NCI-H1436 (cell line): ENCODE measurements at places on chromosomes 4 and X.

- DNase-seq: no peak
These were observed 65.5 kb downstream of the MAML3 start for GRCh38 chr4:140088323-140088967.

DNA sequence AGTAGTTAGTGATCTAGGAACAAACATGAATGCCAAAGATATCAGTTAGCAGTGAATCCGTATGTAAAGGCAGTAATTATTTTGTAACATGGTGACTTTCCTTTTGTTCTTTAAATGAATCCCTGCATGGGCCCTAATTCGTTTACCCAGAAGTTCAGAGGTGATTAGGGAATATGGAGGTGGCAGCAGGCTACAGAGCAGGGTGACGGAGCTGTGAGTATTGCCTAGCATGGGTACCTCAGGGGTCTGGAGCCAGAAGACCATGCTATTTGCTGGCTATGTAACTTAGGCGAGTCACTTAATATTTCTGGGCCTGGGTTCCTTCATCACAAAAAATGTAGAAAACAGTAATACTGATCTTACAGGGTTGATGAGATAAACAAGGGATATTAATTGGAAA lies 184.9 kb downstream of the ENOX2 start:
- no peak for DNase-seq

DNA sequence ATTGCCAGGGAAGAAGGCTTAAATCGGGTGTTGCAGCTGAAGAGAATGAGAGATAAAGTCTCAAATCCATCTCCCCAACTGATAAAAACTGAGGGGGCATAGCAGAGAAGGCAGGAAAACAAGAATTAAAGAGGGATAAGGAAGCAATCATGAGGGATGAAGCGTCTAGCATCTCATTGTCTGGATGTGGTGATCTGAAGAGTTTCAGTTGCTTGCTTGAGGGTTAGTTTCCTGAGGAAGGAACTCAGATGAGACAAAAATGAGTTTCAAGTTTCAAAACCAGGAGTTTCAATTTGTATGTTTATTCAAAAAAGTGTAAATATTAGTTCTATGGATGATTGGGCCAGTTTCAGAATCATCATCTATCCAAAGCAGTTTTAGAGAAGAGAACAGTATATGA lies 496.9 kb downstream of the RAB28 start:
- no peak for DNase-seq

DNA sequence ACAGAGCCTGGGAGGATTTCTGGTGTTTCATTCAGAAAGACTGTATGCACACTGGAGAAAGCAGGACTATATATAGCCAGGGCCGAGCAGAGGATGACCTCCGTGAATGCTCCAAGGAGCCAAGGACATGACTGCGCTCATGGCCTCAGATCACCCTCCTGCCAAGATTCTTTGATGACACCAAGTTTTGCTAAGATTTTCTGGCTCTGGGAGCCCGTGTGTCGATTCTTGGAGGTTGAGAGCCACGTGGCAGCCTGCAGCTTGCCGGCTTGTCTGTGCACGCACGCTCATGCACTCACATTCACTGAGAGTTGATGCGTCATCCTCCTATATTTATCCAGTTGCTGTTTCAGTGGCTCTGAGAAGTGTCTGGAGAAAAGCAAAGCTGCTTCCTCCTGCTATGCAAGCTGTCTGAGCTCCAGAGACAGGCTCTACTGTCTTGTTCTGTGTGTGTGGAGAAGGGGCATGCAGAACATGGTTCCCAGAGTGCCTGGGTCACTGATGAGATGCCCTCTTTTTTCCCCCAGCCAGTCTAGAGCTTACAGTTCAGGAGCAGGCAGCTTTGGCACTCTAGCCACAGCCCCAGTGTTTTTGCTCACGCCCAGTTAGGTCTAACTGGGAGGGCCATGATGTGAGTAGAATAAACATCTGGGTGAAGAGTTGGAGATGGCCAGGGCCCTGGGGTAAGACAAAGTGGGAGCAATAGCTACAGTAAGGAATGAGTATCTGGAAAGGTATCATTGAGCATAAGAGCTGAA lies 64.9 kb upstream of the SCOC start:
- no peak for DNase-seq

- DNase-seq: no peak
These were observed 121.9 kb downstream of the KIT start for GRCh38 chr4:54779476-54780148.

GRCh38 chr4:156374069-156374468 lies 420.4 kb upstream of the CTSO start:
- no peak for DNase-seq
